ENCODE measurements at places on chromosomes 7 and 10.

- DNase-seq = no peak
These were observed 590.0 kb downstream of the LRMDA start for GRCh38 chr10:76021398-76021797.

GRCh38 chr10:132834891-132835847, 49.2 kb upstream of the NKX6-2 start:
- no peak for DNase-seq

DNA sequence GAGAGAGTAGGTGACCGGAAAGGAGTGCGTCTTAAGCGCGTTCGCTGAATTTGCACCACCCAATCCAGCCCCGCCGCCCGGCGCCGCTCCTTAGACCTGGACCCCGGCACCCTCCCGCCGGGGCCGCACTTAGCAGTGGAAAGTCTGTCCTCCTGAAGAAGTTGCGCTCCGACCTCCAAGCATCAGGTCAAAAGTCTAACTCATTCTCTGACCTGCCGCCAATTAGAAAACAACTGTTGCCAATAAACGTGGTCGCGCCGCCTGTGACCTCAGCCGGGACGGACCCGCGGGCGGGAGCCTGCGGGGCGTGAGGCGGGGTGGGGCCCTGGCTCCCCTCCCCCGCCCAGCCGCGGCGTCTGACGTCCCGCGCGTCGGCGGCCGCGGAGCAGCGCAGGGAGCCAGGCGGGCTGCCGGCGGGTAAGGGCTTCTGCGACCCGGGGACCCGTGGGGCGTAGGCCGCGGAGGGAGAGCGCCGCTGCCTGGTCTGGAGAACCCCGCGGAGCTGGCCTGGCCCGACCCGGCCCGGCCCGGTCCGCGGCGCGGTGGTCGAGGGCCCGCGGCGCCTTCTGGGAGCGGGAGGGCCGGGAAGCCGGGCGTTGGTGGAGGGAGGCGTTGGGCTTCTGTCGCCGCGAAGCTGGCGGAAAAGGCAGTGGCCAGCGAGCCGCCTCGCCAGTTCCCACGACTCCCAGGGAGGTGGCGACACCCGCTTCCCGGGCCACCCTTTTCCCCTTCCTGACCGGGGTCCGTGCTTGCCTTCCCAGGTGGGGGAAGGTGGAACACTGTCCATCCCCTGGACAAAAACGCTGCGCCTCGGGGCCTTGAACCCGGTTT, at the start of gene BCAP29:
Gene BCAP29 (plus strand): TSS at position 362 of the 831 bp plus-strand sequence. CDS start 527 bp downstream, outside the sequence.
- peak; percentile 93 for DNase-seq

GRCh38 chr10:31133251-31133791, 101.7 kb upstream of the ZNF438 start:
- DNase-seq = no peak

- peak; percentile 46 for DNase-seq
These were observed 30.5 kb downstream of the SHTN1 start for GRCh38 chr10:116974456-116975005.

DNA sequence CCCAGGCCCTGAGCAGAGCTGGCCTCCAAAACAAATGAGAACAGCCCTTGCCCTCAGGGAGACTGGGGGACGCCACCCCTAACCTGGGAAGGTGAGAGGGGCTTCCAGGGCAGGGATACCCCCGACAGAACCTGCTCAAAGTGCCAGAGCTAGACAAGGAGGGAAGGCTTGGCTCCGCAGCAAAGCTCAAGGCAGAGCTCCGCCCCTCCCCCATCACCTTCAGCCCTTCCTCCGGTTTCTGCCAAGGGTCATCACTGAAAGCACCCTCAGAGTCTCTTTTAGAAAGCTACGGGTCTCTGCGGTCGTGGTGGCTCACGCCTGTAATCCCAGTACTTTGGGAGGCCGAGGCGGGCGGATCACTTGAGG, 73.4 kb upstream of the CUX1 start:
- no peak for DNase-seq

DNA sequence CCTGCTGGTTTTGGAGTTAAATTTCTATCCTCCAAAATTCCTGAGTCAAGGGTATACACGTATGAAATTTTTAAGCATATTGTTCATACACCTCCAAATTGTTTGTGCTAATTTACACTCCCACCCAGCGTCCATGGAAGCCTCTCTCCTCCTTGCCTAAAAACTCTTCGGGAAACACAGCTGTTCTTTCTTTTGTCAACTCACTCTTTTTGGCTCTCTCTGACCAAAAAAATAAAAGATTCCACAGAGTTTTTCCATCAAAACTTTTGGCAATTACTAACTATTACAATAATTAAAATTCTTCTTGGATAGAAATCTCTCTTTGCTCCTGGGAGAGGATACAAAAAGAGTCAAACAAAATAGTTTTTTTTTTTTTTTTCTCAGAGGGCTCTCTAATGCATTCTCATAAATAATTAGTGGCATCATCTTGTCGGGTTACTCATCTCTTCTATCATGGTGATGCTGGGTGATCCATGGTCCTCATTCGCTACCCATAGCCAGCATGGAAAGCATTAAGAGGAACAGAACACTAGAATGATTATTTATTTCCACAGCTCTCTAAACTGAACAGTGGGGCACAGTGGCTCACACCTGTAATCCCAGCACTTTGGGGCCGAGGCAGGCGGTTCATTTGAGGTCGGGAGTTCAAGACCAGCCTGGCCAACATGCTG, 310.7 kb downstream of the SFMBT2 start:
- DNase-seq = no peak

DNA sequence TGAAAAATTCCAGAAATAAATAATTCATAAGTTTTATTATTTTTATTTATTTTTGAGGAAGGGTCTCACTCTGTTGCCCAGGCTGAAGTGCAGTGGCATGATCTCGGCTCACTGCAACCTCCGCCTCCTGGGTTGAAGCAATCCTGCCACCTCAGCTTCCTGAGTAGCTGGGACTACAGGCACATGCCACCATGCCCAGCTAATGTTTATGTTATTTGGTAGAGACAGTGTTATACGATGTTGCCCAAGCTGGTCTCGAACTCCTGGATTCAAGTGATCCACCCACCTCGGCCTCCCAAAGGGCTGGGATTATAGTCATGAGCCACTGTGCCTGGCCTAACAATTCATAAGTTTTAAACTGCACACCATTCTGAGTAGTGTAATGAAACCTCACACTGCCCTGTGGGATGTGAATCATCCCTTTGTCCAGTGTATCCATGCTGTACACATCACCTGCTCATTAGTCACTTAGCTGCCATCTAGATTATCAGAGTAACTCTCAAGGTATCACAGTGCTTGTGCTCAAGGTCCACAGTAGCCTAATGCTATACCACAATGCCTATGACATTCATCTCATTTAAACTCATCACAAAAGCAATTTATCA, 17.9 kb downstream of the RTKN2 start:
- DNase-seq = no peak

- DNase-seq = no peak
These were observed 88.6 kb downstream of the NRG3 start for GRCh38 chr10:81963606-81964005.

GRCh38 chr7:36037121-36037662, 115.9 kb upstream of the EEPD1 start:
- DNase-seq = no peak

GRCh38 chr10:118629211-118629610, 33.8 kb upstream of the PRLHR start:
- DNase-seq = peak; percentile 27

- no peak for DNase-seq
These were observed 27.0 kb downstream of the AOC1 start for GRCh38 chr7:150879345-150879744.

- DNase-seq = no peak
These were observed 2.7 kb downstream of the CCSER2 start for GRCh38 chr10:84331091-84331490.

DNA sequence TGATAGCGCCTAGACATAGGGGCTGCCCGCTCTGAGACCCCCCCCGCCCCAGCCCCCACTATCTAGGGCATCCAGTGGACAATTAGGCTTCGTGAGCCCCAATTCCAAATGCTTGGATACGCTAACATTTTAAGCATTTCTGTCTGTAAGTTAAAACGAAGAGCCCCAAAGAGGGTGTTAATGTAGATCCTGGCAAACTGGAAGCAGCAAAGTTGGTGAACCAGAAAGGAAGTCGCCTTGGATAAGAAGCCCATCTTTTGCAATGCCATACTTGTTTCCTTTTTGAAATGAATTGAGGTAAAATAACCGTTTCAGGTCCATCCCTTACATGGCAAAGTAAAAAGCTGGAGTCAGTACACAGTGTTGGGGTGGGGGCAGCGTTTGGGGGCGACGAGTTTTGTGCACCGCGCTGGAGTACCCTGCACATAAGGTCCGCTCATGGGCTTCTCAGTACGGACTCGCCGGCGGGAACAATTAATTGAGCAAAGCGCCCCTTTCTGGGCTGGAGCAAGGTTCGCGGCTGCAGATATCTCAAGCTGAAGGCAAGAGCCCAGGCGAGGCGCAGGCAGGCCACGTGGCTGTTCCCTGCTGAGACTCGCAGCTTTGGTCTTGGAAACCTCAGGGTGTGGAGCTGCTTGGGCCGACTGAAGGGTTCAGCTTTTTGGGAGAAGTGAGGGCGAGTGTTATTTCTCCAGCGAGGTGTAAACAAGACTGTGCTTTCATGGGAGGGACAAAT, 1.4 kb upstream of the TWIST1 start:
- no peak for DNase-seq

- no peak for DNase-seq
These were observed 912.0 kb downstream of the SORCS1 start for GRCh38 chr10:106252541-106252940.

DNA sequence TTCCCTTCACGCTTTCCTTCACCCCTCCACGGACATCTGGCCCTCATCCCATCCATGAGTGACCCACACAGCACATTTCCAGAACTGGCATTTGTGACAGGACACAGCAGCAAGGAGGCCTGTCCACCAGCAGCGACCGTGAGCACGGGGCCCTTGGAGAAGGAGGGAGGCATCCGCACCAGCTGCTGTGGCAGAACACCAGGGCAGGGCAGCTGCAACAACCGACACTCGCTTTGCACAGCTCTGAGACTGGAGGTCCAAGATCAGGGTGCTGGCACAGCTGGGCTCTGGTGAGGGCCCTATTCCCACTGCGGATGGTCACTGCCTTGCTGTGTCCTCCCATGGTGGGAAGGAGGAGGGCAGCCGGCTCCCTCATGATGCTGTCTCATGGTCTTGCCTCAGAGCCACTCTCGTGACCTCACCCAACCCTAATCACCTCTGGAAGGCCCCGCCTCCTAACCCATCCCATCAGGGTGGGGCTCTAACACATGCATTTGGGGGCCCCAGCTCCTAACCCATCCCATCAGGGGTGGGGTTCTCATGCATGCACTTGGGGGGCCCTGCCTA, 36.7 kb downstream of the PTPRN2 start:
- no peak for DNase-seq

DNA sequence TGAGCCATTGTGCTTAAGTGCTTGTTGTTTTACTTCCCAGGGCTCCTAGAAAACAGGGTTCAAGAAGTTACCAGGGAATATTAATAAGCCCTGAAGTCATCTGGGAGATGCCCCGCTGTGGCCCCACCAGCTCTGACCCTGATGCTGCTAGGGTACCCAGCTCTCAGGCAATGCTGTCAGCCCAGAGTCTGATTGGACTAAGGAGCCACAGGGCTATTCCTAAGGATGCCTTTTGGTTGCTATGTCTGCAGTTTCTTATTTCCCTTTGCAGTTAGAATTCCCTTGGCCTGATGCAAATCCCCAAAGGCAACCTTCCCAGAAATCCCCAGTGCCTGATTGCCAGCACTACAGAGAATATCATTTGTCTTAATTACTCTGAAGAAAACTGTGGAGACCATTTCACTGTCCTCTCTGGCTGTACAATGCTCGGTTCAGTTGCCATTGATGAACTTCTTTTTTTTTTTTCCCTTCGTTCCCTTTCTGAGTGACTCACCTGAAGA, 236.7 kb upstream of the KMT2E start:
- DNase-seq = no peak

DNA sequence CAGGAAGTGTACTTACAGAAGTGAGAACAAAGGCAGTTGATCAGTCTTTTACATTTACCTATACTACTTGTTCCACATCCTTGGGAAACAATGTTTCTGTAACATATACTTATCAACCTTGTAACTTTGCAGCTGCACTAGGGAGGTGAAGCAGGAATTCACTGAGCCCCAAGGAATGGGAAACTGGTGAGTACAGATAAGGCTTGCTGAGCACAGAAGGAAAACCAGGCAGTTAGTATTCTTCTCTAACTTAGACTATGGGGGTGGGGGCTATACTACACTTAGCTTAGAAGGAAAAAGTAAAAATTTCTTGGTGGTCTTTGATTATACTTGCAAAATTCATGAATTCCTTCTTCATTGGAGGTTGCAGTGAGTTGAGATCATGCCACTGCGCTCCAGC, 6.9 kb upstream of the ZNF33A start:
- no peak for DNase-seq

GRCh38 chr10:77771450-77771849, 133.8 kb upstream of the KCNMA1 start:
- DNase-seq = no peak

DNA sequence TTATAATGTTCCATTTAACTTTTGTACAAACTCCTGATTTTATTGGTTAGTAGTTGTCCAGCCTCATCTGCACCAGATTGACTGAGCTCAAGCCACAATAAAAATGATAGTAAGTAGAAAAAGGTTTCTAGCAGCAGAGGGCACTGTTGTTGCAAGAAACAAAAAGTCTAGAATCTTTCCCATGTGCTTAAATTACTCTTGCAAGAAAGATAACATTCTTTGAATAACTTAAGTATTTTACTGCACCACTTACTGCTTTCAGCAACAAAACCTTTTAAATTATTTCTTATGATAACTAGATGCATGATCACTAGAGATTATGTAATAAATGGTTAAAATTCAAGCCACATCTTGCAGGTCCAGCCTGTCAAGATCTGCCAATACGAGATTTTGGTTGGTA, 27.0 kb downstream of the LMOD2 start:
- DNase-seq = peak; percentile 41

GRCh38 chr10:48309711-48310226, 3.3 kb downstream of the MAPK8 start:
- DNase-seq = peak; percentile 46

- no peak for DNase-seq
These were observed 87.1 kb upstream of the STEAP1 start for GRCh38 chr7:90067171-90067570.

GRCh38 chr10:33716501-33717267, 382.2 kb upstream of the NRP1 start:
- DNase-seq = no peak

- no peak for DNase-seq
These were observed 62.8 kb downstream of the ARMH3 start for GRCh38 chr10:101993221-101993620.

GRCh38 chr10:84008878-84009277, 130.4 kb upstream of the GHITM start:
- peak; percentile 17 for DNase-seq
